Fibroblast of skin of abdomen (primary cell): ENCODE measurements at places on chromosomes 3 and 15.

DNA sequence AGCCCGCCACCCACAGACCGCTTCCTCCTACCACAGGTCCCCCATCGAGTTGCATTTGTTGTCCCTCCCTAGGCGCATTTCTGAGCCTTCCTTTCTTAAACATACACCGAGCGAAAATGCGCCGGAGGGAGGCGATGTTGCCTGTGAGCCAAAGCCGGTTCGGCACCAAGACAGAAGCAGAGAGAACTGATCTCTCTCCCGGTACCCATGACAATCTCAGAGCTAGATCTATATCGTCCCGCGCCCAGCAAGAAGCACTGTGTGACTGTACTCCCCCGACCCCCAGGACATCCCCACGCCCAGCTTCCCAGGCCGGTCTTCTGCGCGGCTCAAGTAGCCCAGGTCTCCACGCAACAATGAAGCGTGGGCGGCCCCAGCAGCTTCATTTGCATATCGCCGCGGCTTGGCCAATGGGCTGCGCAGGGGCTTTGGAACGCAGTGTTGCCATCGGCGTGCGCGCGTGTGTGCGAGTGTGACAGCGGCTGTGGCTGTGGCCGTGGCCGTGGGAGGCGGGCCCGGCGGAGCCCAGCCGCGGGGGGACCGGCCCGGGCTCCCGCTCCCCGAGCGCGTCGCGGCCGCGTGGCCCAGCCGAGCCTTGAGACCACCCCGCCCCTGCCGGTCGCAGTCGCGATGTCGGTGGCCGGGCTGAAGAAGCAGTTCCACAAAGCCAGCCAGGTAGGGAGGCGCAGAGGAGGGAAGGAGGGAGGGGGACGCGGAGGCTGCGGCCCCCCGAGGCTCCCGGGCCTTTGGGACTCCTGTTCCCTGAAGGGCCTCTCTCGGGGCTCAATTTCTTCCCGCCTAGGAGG is at the start of gene SH3GL3:
TSS of gene SH3GL3 (plus strand) at position 438 of the 806 bp plus-strand sequence. CDS start at position 631, 193 bp downstream.
- peak; percentile 76 for DNase-seq

- no peak for DNase-seq
Measured at GRCh38 chr3:134075846-134076245, 46.1 kb upstream of the SLCO2A1 start.

- no peak for DNase-seq
Measured at GRCh38 chr3:126569390-126569975, 10.8 kb upstream of the C3orf22 start.

DNA sequence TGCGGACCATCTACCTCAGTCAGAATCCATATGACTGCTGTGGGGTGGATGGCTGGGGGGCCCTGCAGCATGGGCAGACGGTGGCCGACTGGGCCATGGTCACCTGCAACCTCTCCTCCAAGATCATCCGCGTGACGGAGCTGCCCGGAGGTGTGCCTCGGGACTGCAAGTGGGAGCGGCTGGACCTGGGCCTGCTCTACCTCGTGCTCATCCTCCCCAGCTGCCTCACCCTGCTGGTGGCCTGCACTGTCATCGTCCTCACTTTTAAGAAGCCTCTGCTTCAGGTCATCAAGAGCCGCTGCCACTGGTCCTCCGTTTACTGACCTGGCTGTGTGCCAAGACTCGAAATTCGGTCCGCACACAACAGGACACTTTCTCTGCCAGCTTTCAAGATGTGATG is 21.9 kb downstream of the NRROS start:
- no peak for DNase-seq

DNA sequence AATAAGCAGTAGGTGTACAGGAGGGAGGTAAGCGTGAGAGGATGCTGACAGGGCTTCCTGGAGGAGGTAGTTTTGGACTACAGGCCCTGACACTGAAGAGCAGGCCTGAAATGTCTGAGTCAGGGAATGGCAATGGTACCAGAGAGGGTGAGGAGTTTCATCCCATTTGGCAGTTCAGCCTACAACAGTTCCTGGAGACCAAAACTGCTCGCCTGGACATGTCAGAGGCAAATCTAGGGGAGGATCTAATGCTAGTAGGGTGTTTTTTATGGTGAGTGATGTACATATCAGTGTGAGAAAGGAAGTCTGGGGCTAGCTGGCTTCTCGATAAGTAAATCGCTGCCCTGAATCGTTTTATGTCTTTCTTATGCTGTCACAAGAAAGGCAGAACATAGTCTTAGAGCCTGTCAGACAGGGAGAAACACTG is 13.8 kb upstream of the TNFSF10 start:
- no peak for DNase-seq

- no peak for DNase-seq
Measured at GRCh38 chr3:132401255-132401654, 16.0 kb upstream of the DNAJC13 start.

DNA sequence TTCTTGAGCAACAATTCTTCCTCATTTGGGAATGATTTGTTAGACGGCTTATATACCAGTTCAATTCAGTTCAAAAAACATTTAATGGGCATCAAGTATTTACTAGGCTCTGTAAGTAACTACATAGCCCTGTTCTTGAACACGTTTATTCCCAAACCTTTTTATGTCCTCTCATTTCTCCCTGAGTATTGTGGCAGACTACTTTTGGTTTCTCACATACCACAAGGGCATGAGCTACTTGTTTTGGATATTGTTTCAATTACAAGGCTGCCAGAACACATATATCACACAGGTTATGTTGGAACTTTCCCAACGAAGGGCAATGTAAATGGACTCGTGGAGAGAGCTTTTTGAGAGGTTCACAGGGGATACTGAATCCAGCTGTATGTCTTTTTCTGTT is 363.8 kb upstream of the NAALADL2 start:
- DNase-seq = peak; percentile 76

DNA sequence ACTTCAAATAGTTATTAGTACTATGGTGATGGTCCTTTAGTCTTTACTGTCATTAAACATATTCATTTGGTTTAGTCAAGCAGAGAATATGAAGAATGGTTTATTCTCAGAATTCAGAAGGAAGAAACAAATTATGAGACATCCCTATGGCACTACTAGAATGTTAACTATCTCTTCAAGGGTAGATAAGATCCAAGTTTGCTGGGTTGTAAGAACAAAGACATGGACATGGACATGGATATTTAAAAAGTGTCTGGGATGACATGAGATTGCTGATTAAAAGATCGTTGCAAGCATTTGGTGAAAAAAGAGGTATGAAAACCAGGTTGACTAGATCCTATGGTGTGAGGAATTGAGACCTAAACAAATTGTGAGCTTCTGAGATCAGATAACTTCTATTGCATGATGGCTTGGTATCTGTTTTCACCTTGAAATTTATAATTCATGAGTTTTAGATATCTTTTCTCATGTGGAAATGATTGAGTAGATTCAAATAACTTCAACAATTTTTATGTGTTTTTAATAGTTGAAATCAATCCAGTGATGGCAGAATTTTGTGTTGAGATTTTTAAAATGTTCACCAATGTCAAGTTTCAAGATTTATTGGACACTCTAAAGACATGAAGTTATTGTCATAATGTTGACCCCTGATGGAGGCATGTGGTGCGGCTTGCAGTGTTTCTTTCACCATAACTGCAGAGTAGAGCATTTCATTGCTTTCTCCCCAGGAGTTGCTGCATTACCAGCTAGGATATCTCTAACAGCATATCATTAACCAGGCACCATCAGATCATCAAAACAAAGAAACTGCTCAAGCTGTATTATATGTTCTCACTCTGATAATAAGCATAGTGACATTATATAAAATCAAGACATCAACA is 72.6 kb downstream of the NAALADL2 start:
- peak; percentile 36 for DNase-seq

DNA sequence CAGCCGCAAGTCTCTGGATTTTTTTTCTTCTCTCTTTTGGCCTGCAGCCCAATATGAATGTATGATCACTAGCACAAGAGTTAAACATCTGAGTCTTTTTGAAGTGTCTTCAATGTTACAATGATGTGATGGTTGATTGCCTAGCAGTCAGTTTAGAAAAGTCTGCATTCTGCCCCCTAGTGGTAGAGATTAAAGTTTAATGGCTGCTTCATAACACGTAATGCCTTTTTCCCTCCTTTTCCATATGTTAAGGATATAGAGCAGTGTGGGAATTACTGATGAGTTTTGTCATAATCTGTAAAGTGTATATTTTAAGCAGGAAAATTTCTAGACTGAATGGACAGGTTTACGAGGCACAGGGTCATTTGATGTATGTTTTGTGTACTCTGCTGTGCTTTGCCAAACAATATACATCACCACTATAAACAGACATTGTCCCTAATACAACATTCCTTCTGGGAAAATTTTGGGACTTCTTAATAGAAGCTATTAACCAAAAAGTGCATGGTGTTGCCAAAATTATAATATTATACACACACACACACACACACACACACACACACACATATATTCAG is 1038.5 kb upstream of the NR2F2 start:
- DNase-seq = peak; percentile 51

GRCh38 chr3:56800832-56801661 is 702 bp downstream of the ARHGEF3 start:
- no peak for DNase-seq

DNA sequence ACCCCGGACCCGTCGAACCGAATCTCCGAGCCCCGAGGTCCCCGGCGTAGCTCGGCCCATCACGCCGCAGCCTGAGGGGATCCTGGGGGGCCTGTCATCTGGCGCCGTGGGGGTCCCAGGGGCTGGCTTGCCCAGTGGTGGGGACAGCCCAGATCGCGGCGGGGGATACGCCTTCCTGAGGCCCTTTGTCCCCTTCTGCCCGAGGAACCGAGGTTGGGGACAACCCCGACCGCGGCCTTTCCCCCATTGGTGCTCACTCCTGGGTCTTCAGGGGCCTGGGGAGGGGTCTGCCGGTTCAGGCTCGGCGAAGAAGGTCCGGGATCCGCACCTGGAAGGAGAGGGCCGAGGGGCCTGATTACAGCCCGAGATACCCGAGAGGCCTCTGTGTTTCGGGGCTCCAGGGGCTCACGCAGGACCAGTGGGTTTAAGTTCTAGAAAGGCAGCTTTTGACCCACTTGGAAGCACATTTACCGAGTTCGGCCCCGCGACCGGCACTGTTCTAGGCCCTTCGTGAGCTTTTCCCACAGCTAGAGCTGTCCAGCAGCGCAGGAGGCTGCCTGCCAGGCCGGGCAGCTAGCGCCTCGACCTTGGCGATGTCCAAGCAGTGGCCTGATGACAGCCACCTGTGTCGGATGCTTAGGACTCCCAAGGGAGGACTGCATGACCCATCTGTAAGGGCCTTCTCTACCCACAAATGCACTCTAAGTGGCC is 504 bp downstream of the ABHD2 start:
- DNase-seq = no peak

GRCh38 chr3:32048487-32049182 is 57.8 kb upstream of the GPD1L start:
- no peak for DNase-seq

GRCh38 chr15:94206463-94207167 is 24.7 kb upstream of the MCTP2 start:
- peak; percentile 94 for DNase-seq

DNA sequence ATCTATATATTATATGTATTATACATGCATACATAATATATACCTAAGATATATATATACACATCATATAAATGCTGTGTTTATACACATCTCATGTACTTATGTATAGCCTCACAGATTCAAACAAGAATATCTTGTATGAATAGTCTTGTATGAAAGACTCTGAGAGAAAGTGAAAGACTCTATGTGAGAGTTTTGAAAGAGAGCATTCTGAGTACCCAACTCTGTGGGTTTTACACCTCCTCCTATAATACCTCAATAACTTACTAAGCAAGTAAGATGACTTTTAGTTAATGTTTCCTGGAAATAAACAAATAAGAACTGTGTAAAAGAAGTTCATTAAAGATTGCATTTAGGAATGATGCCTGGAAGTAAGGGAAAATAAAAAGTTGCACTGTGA is 108.1 kb upstream of the GMNC start:
- no peak for DNase-seq

DNA sequence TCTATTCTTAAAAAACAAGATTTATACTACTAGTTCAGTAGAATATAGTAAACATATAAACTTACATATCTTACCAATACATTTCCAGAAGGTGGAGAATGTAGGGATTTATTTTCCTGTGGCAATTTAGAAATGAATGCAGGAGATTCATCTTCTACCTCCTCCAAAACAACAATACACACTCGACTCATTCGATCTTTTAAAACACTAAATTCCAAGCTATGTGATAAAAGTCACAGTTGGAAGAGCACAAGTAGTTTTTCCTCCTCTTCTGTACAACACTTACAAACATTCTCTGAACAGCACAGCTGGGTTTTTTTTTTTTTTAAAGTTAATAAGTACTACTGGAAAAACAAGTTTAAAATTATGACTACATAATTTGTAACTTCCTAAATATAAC is 1.4 kb downstream of the ANKRD28 start:
- DNase-seq = no peak

GRCh38 chr15:93899817-93900216 is 331.5 kb upstream of the MCTP2 start:
- DNase-seq = no peak

- DNase-seq = peak; percentile 31
Measured at GRCh38 chr3:152177757-152178156, 91.0 kb upstream of the MBNL1 start.

DNA sequence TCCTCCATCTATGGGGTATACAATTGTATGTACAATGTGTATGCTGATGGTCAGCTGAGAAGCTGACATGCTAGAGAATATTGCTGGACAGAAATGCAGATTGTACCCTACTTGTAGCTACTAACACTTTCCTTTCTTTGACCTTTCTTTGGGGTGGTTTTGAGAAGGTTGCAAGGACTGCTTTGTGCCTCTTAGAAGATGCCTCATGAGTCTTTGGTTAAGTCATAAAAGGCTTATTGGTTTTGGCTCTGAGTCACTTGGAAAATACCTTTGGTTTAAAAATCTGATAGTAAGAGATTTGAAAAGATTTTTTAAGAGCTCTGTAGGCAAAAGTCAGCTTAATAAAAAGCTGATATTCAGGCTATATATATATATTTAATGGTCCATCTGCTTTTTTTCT is 71.5 kb downstream of the ZMAT3 start:
- DNase-seq = peak; percentile 1

- peak; percentile 76 for DNase-seq
Measured at GRCh38 chr3:98814817-98815420, 51.8 kb downstream of the ST3GAL6 start.

DNA sequence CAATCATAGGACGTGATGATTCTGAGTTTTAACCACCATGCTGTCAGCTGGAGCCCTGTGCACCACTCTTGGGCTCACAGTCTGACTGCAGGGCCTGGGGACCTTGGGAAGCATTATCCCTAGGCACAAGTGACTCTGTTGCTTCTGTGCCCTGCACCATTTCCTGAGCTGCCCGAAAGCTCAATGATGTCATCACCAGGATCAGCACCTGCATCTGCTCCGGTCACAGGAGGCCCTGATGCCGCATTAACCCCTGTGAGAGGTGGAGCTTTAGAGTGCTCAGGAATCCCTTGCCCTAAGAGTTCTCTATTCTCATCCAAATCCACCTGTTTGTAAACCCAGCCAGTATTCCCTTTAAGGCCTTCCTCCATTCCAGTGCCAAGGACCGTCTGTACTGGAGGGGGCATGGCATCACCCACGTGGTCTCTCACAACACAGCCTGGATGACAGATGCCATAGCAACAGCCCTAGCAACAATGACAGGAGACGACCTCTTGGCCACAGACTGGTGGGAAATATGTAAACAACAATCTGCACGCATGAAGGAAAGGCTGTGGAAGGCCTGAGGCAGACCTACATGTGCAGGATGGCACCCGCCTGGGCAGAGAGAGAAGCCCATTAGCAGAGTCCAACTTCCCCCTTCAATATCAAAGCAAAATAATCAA is 37.9 kb downstream of the NTRK3 start:
- DNase-seq = no peak

- no peak for DNase-seq
Measured at GRCh38 chr3:134300520-134300919, 49.9 kb upstream of the RYK start.
